HFFc6 (cell line): ENCODE measurements at places on chromosomes 6 and 20. TPM values are rescaled to one million over a fixed set of nuclear protein-coding genes. Genes with fewer than 3 reads are reported as not detected.

GRCh38 chr20:51800872-51801121, 1.5 kb downstream of the SALL4 start:
- no peaks in the 10 kb centered on the region for H3K36me3 ChIP-seq
- H3K4me1 ChIP-seq: peaks cover 42% of the 10 kb centered on the region
- H3K27me3 ChIP-seq: peaks cover 11% of the 10 kb centered on the region

- H3K27ac ChIP-seq: no peak overlapping the region
- H3K4me1 ChIP-seq: peaks cover 19% of the 10 kb centered on the region
- H3K4me3 ChIP-seq: no peak overlapping the region
- peaks cover 17% of the 10 kb centered on the region for H3K27me3 ChIP-seq
These were observed 20.8 kb upstream of the EMILIN3 start for GRCh38 chr20:41387444-41387851.

- H3K27me3 ChIP-seq: 0 out of 2 replicates have a peak, but pooled peaks cover 5% of the 10 kb centered on the region
- no peak overlapping the region for H3K27ac ChIP-seq
- DNase-seq: no peak
- H3K4me1 ChIP-seq: no peaks in the 10 kb centered on the region
These were observed 46.7 kb upstream of the RALGAPA2 start for GRCh38 chr20:20759132-20759531.

DNA sequence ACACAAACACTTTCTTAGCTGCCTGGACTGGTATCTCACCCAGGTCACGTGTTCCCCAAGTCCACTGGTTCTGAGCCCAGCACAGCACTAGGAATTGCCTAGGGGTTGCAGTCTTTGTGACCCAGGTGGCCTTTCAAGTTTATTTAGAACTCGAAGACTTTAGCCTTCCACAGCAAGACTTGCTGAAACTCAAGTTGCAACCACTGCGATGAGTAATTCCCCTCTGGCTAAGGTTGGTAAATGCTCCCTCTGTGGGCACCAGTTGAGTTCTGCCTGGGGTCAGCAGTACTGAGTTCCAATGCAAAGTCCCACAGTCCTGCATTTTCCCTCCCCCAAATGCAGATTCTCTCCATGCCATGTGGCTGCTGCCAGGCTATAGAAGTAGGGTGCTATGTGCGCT, 77.6 kb upstream of the MOCS1 start:
- no peak for DNase-seq
- H3K4me1 ChIP-seq: no peaks in the 10 kb centered on the region
- H3K36me3 ChIP-seq: no peaks in the 10 kb centered on the region
- H3K27me3 ChIP-seq: no peaks in the 10 kb centered on the region

- peaks cover 22% of the 10 kb centered on the region for H3K4me1 ChIP-seq
- no peak overlapping the region for H3K4me3 ChIP-seq
- no peaks in the 10 kb centered on the region; the same call in 1 of the 2 replicates for H3K27me3 ChIP-seq
- no peak overlapping the region for H3K27ac ChIP-seq
- 0 out of 2 replicates have a peak, but pooled peaks cover 1% of the 10 kb centered on the region for H3K36me3 ChIP-seq
These were observed 324.9 kb upstream of the CITED2 start for GRCh38 chr6:139699335-139699734.

DNA sequence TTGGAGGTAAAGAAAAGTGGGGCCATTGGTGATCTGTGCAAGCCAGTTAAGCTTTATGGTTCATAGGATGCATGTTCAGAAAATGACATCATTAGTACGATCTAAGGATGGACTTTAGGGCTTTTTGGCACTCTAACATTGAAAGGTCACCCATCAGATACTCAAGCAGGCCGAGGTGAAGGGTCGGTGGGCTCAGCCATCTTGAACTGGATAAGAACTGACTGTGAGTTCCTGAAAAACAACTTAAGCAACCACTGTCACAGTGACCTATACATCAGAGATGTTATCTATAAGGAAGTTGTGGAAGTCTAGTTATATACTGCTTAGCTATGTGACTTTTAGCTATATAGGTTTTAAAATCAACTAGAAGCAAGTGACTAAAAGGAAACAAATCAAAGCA, 13.0 kb upstream of the ITCH start:
- peaks cover 14% of the 10 kb centered on the region for H3K4me1 ChIP-seq
- no peak overlapping the region for H3K4me3 ChIP-seq
- no peak for DNase-seq
- no peak overlapping the region for H3K27ac ChIP-seq

- no peak overlapping the region for H3K27ac ChIP-seq
- DNase-seq: no peak
- peaks cover 23% of the 10 kb centered on the region for H3K36me3 ChIP-seq
- no peaks in the 10 kb centered on the region for H3K27me3 ChIP-seq
- no peaks in the 10 kb centered on the region for H3K4me1 ChIP-seq
These were observed 263.2 kb downstream of the DLL1 start for GRCh38 chr6:170027647-170028043.

DNA sequence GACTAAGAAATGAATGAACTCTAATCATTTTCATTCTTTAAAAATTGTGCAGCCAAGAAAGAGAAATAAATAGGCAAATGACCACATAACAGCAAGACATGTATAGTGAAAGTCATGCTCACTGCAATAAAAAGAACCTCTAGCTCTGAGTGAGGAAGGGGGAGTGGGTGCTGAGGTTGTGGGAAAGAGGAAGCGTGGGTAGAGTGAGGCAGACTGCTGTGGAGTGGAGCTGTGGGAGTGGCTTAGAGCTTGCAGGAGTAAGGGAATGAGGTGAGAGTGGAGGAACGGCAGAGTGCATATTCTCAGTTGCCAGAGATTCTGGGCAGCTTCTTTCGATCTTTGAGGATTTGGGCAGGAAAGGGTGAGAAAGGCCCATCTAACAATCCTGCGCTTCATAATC, 10.4 kb downstream of the DEFB129 start:
- peaks cover 22% of the 10 kb centered on the region for H3K27me3 ChIP-seq
- H3K36me3 ChIP-seq: no peaks in the 10 kb centered on the region
- DNase-seq: no peak
- H3K27ac ChIP-seq: no peak overlapping the region

- H3K4me1 ChIP-seq: peaks cover 74% of the 10 kb centered on the region
- no peak for DNase-seq
- no peak overlapping the region for H3K27ac ChIP-seq
These were observed 30.1 kb downstream of the CDYL start for GRCh38 chr6:4806337-4806725.

- H3K27me3 ChIP-seq: peaks cover 8% of the 10 kb centered on the region
- H3K27ac ChIP-seq: no peak overlapping the region
- no peak for DNase-seq
- H3K4me3 ChIP-seq: no peak overlapping the region
- no peaks in the 10 kb centered on the region for H3K4me1 ChIP-seq
- no peaks in the 10 kb centered on the region for H3K36me3 ChIP-seq
These were observed 27.5 kb upstream of the TAB2 start for GRCh38 chr6:149289966-149290365.

DNA sequence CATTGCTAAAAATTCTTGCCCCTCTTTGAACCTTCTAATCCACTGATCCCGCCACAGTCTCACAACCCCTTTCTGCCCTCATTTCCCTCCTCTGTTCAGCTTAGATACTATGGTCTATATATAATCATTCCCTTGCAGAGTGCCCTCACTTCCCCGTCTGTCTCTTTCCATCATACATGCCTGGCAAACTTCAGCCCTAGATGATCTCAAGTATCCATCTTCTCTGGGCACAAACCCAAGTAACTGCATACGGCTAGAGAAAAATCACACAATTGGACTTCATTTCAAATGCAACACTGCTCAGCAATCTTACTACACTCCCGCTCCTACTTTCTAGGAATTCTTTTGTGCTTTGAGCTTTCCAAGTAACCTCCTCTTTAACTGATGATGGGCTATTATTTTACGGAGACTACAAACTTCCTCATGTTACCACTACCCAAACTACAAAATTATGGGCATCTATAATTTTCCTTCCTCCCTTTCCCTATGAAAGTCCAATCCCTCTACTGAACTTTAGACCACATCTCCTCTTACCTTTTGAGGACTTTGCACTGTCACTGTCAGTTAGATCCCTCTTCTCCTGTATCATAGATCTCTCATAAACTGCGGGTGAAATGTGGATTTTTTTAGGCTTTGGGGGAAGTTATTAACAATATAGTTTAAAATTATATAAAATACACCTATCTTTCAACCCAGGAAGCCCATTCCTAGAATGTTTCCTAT, 135.6 kb downstream of the BTBD9 start:
- H3K27me3 ChIP-seq: no peaks in the 10 kb centered on the region
- H3K4me1 ChIP-seq: no peaks in the 10 kb centered on the region
- no peaks in the 10 kb centered on the region for H3K36me3 ChIP-seq
- H3K4me3 ChIP-seq: no peak overlapping the region
- H3K27ac ChIP-seq: no peak overlapping the region

DNA sequence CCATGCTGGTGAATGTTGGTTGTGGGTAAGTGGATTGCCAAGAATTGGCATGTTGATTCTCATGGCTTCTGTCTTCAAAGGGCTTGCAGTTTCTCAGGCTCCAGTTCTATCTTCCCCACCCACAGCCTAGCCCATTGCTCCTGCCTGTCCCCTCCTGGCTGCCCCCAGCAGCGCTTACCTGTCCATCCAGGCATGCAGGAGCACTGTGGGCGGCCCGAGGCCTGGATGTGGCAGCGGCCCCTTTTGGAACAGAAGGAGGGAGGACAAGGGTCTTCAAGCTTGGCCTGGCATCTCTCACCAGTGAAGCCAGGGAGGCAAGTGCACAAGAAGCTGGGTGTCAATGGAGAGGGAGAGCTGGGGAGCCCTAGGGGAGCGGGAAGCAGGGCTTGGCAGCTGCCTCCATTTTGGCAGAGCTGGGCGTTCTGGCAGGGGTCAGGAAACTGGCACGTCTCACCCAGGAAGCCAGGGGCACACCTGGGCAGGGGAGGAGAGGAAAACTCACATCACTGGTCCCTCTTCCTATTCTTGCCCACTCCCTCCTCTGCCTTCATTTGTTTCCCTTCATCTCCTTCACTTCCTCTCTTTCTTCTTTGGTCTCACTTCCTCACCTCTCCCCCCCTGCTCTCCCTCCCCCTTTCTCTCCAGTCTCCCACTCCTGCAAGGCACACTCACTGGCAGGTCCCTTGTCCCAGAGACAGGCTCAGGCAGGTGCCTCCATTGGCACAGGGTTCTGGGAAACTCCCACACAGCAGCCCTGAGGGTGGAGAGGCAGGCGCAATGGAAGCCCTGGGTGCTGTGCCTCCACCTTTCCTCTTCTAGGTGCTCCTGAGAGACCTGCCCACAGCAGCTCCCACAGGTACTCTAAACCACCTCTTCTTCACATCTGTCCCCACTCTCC, 1.3 kb downstream of the NOTCH4 start:
- 0 out of 2 replicates have a peak, but pooled peaks cover 7% of the 10 kb centered on the region for H3K4me1 ChIP-seq
- DNase-seq: no peak
- H3K27me3 ChIP-seq: peaks cover 44% of the 10 kb centered on the region
- H3K27ac ChIP-seq: no peak overlapping the region

GRCh38 chr20:47358039-47358671, 1.7 kb upstream of the ZMYND8 start:
- H3K4me3 ChIP-seq: peak overlapping the region; percentile 73
- H3K36me3 ChIP-seq: no peaks in the 10 kb centered on the region
- no peak overlapping the region; the same call in 1 of the 2 replicates for H3K27ac ChIP-seq

GRCh38 chr6:126064257-126064747, 78.0 kb downstream of the TRMT11 start:
- peaks cover 23% of the 10 kb centered on the region for H3K4me1 ChIP-seq
- no peaks in the 10 kb centered on the region; the same call in 1 of the 2 replicates for H3K27me3 ChIP-seq
- DNase-seq: no peak
- no peak overlapping the region for H3K27ac ChIP-seq
- H3K36me3 ChIP-seq: no peaks in the 10 kb centered on the region

DNA sequence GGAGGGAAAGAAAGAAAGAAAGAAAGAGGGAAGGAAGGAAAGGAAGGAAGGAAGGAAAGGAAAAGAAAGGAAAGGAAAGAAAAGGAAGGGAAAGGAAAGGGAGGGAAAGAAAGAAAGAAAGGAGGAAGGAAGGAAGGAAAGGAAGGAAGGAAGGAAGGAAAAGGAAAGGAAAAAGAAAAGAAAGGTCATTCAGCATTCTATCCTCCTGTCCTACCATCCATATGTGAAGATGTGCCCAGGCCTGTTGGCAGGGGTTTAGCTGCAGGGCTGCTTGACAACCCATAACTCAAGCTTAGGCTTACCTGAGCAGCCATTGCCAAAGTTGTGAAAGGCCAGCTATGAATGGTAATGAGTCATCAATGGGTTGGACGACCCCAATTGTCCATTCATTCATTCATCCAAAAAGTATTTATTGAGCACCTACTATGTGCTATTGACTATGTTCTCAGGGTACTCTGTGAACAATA, 49.9 kb upstream of the OCSTAMP start:
- peaks cover 2% of the 10 kb centered on the region; the same call in 1 of the 2 replicates for H3K27me3 ChIP-seq
- no peak overlapping the region for H3K4me3 ChIP-seq
- DNase-seq: no peak
- H3K4me1 ChIP-seq: no peaks in the 10 kb centered on the region

DNA sequence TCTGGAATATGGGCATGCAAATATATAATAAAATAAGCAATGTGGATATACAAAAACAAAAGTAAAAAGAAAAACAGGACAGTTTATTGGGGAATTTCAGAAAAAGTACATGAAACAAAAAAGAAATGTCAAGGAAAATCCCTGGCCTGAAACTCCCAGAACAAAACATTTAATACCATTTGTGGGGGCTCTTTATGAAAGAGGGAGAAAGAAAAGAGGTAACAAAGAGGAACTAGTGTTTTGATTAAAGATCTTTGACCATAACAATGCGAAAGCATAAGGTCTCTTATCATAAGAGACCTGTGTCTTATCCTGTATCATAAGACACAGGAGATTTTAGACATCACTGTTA, 88.6 kb upstream of the ARID1B start:
- H3K4me3 ChIP-seq: 0 out of 2 replicates have a peak overlapping the region, but pooled peaks have one; percentile 88
- peaks cover 1% of the 10 kb centered on the region for H3K27me3 ChIP-seq
- peaks cover 25% of the 10 kb centered on the region for H3K4me1 ChIP-seq

GRCh38 chr6:27825025-27825793, 87.0 kb downstream of the OR2B2 start:
- no peak for DNase-seq
- H3K4me1 ChIP-seq: peaks cover 41% of the 10 kb centered on the region
- H3K4me3 ChIP-seq: peak overlapping the region; percentile 98
- peaks cover 5% of the 10 kb centered on the region; the same call in 1 of the 2 replicates for H3K27me3 ChIP-seq
- peak overlapping the region; percentile 99 for H3K27ac ChIP-seq
- no peaks in the 10 kb centered on the region for H3K36me3 ChIP-seq

GRCh38 chr6:142155895-142156757, 9.1 kb downstream of the VTA1 start:
- H3K36me3 ChIP-seq: peaks cover 5% of the 10 kb centered on the region
- no peaks in the 10 kb centered on the region for H3K27me3 ChIP-seq
- peaks cover 66% of the 10 kb centered on the region for H3K4me1 ChIP-seq
- H3K27ac ChIP-seq: peak overlapping the region; percentile 76

GRCh38 chr20:11522366-11522741, 395.3 kb upstream of the BTBD3 start:
- no peaks in the 10 kb centered on the region for H3K4me1 ChIP-seq
- no peak overlapping the region for H3K27ac ChIP-seq
- peaks cover 2% of the 10 kb centered on the region; the same call in 1 of the 2 replicates for H3K27me3 ChIP-seq
- no peak for DNase-seq
- no peaks in the 10 kb centered on the region for H3K36me3 ChIP-seq
- no peak overlapping the region for H3K4me3 ChIP-seq

GRCh38 chr20:23047001-23047737, 2.3 kb downstream of the THBD start:
- H3K36me3 ChIP-seq: no peaks in the 10 kb centered on the region
- no peak for DNase-seq
- H3K27ac ChIP-seq: no peak overlapping the region
- no peak overlapping the region for H3K4me3 ChIP-seq
- peaks cover 29% of the 10 kb centered on the region; the same call in 1 of the 2 replicates for H3K27me3 ChIP-seq
- H3K4me1 ChIP-seq: peaks cover 6% of the 10 kb centered on the region; the same call in 1 of the 2 replicates

The TINAG gene
- total RNA-seq: not detected in 3 replicates

The CRIP3 gene
- total RNA-seq: not detected in 3 replicates

The MUC22 gene
- total RNA-seq: not detected in 3 replicates

The COL9A3 gene
- total RNA-seq: 0.35 TPM in 1 of 3 replicates, not detected in the others

The ZNF334 gene
- 1.1 to 1.6 TPM (median 1.4 TPM) in 3 replicates for total RNA-seq

The JAG1 gene
- total RNA-seq: 4.8 to 9.3 TPM (median 6.1 TPM) in 3 replicates

The FHL5 gene
- total RNA-seq: not detected in 3 replicates

The BANF2 gene
- not detected in 2 replicates for total RNA-seq

The SLC22A2 gene
- total RNA-seq: not detected in 3 replicates

The KHDC1 gene
- total RNA-seq: 4.3 to 6.3 TPM (median 5.2 TPM) in 3 replicates

The GSTA1 gene
- total RNA-seq: 0.28 to 0.33 TPM (median 0.30 TPM) in 3 replicates

The SLC22A16 gene
- not detected in 2 replicates for total RNA-seq
